ENCODE measurements at places on chromosomes 16 and 17. TPM values are rescaled to one million over a fixed set of nuclear protein-coding genes. Genes with fewer than 3 reads are reported as not detected.
A peak's percentile ranks its signal among the peaks of the same experiment; 100 is the strongest.

DNA sequence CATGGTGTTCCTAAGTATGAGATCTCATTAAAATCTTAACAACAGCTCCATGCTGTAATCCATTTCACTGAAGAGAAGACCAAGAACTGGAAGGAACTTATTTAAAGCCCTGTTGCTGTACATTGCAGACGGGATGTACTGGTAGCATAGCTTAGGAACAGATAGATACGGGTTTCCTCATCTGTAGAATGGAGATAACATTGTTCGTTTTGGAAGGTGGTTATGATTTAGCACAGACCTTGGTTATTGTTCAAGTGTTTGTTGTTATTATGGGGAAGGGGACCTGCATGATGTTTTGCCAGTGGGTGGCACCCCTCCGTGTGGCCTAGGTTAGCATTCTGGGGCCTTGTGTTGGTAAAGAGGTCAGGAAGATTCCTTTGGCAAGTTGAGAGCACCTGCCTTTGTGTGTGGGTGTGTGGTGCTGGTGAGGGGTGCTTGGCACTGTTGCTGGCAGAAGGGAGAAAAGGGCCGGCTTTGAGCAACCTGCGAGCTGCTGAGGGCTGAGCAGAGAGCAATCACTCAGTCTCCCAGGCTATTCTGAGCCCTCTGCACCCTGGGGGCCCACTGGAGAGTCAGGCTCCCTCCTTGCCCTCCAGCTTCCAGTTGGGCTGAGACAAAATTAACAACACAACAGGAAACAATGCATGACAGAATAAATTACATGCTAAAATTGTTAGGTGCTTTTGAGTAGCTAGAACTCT lies 2.3 kb downstream of the TAOK2 start:
- H3K36me3 ChIP-seq = peaks cover 32% of the 10 kb centered on the region
- H3K4me3 ChIP-seq = peak overlapping the region; percentile 91
- H3K27ac ChIP-seq = peak overlapping the region; percentile 13
- no peaks in the 10 kb centered on the region for H3K27me3 ChIP-seq
- peaks cover 30% of the 10 kb centered on the region for H3K4me1 ChIP-seq
- peak; percentile 62 for DNase-seq

DNA sequence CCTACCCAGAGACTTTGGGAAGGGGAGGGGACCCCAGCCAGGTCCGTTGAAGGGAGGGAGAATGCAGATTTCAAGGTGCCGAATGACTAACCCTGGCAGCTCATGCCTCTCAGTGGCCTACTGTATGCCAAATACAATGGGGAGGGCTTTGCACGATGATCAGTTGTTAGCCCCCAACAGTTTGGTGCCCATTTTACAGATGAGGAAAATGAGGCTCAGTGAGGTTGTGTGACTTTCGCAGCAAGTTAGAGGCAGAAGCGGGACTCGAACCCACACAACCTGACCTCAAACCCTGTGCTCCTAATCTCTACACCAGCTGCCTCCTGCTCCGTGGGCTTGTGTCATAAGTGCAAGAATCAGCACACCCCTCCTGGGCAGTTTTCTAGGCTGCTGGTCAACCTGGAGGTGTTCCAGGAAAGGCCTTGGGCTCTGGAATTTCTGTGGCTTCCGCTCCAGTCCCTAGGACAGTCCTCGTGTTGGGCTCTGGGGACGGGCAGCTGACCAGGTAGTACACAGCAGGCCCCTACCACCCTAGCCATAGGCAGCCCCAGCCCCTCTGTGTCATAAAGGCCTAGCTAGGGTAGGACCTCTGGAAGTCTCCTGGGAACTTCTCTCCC lies 11.9 kb upstream of the NAGPA start:
- no peak overlapping the region for H3K4me3 ChIP-seq
- no peak for DNase-seq
- H3K4me1 ChIP-seq = peaks cover 2% of the 10 kb centered on the region
- H3K36me3 ChIP-seq = no peaks in the 10 kb centered on the region
- peaks cover 6% of the 10 kb centered on the region for H3K27me3 ChIP-seq
- no peak overlapping the region for H3K27ac ChIP-seq

DNA sequence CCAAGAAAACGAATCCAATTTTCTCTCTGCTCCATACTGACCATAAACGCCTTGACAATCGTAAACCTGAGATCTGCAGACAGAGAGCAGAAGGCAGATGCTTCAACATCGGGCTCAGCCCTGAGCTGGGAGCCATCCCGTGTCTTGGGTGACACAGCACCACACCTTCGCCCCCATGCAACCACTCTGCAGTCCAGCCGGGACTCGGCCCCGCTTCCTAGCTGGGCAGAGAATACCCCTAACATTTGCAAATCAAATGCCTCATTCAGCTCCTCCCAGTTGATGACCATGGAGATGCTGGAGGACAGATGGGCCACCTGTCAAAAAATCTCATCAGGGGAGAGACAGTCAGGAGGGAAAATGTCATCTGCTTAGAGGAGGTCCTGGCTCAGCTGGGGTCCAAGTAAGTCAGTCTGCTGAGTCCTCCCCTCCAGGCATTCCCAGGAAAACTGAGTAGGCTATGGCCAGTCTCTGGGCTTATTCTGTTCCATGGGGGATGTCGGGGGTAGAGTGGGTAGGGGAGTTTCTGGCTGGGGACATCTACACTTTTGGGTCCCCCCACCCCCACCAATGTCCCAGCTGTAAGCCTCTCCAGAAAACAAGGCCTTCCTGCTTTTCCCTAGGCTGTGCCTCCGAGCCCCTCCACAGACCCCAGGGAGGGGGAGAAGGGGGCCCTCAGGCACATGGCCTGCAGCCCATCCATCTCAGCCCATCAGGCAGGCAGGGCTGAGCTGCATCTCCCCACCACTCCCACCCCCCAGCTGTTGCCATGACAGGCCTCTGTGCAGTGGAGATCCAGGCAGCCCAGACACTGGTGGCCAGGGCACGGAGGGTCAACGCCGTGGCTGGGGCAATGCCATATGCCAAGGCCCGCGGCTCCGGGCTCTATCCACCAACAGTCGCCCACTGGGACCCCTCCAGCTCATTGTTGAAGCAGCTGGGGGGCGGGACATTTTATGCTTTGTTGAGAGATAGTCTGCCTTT lies 158.6 kb downstream of the AXIN2 start:
- H3K36me3 ChIP-seq = no peaks in the 10 kb centered on the region
- no peak overlapping the region for H3K4me3 ChIP-seq
- no peaks in the 10 kb centered on the region for H3K4me1 ChIP-seq

DNA sequence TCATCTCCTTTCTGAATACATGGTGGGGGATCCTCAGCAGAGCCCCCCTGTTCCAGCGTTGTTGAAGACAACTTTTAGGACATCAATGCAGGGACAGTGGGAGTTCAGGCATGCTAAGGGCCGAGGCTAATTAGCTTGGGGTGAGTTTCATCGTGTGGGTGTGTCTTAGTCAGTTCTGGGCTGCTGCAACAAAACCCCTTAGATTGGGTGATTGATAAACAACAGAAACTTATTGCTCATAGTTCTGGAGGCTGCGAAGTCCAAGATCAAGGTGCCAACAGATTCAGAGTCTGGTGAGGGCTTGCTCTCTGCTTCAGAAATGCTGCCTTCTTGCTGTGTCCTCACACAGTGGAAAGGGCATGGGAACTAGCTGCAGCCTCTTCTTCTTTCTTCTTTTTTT lies 214.0 kb downstream of the NTN1 start:
- no peak overlapping the region for H3K27ac ChIP-seq
- DNase-seq = no peak
- no peak overlapping the region for H3K4me3 ChIP-seq
- H3K36me3 ChIP-seq = no peaks in the 10 kb centered on the region

DNA sequence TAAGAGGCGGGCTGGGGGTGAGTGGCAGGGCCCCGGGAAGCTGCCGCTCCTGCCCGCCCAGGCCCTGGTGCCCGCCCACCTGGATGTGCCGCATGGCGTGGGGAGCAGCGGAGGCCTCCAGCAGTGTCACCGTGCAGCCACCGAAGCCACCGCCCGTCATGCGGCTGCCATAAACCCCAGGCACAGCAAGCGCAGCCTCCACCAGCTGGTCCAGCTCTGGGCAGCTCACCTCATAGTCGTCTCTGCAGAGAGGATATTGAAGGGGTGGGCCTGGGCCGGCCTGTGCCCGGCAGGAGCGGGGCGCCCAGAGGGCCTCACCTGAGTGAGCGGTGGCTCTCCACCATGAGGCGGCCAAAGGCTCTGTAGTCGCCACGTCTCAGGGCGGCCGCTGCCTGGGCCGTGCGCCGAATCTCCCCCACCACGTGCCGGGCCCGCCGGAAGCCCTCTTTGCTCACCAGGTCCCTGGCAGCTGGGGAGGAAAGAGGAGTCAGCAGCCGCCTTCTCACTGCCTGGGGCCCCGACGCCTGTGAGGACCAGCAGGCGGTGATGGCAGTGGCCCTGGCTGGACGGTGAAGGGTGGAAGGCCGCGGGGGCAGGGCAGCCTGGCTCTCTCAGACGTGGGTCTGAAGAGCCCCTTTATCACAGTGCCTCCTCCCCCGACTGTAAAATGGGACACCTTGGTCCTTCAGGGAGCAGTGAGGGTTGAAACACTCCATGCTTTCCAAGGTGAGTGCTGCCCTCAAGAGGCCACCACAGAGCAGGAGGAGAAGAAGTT lies 6.7 kb downstream of the GALK1 start:
- no peak overlapping the region for H3K27ac ChIP-seq
- no peaks in the 10 kb centered on the region for H3K27me3 ChIP-seq
- DNase-seq = no peak
- H3K4me3 ChIP-seq = no peak overlapping the region

GRCh38 chr16:4529085-4530060 lies 9.2 kb downstream of the CDIP1 start:
- DNase-seq = peak; percentile 76
- H3K27me3 ChIP-seq = no peaks in the 10 kb centered on the region
- peaks cover 22% of the 10 kb centered on the region for H3K36me3 ChIP-seq
- H3K4me1 ChIP-seq = peaks cover 35% of the 10 kb centered on the region
- peak overlapping the region; percentile 56 for H3K4me3 ChIP-seq
- peak overlapping the region; percentile 92 for H3K27ac ChIP-seq

DNA sequence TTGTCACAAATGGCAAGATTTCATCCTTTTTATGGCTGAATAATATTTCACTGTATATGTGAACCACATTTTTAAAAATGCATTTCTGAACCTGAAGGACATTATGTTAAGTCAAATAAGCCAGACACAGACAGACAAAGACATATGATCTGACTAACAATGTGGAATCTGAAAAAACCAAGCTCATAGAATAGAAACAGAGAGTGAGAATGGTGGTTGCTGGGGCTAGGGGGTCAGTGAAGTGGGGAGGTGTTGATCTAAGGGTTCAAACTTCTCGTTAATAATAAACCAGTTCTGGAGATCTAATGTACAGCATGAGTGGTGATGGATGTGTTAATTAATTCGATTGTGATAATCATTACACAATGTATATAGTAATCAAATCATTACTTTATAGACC lies 475.1 kb downstream of the WWOX start:
- H3K4me3 ChIP-seq = no peak overlapping the region
- H3K36me3 ChIP-seq = no peaks in the 10 kb centered on the region
- H3K4me1 ChIP-seq = no peaks in the 10 kb centered on the region
- H3K27ac ChIP-seq = no peak overlapping the region
- no peak for DNase-seq

GRCh38 chr16:87491522-87492290 lies 1.1 kb downstream of the ZCCHC14 start:
- peak overlapping the region; percentile 79 for H3K27ac ChIP-seq
- peak overlapping the region; percentile 82 for H3K4me3 ChIP-seq
- peaks cover 11% of the 10 kb centered on the region for H3K36me3 ChIP-seq
- H3K4me1 ChIP-seq = peaks cover 36% of the 10 kb centered on the region
- peaks cover 38% of the 10 kb centered on the region for H3K27me3 ChIP-seq
- DNase-seq = peak; percentile 70

GRCh38 chr16:89449726-89450335 lies 40.5 kb downstream of the ANKRD11 start:
- H3K4me1 ChIP-seq = peaks cover 73% of the 10 kb centered on the region
- H3K36me3 ChIP-seq = peaks cover 2% of the 10 kb centered on the region
- no peaks in the 10 kb centered on the region for H3K27me3 ChIP-seq
- H3K4me3 ChIP-seq = no peak overlapping the region
- no peak for DNase-seq
- peak overlapping the region; percentile 65 for H3K27ac ChIP-seq

GRCh38 chr16:3797473-3797872 lies 80.1 kb upstream of the TRAP1 start:
- no peak overlapping the region for H3K27ac ChIP-seq
- H3K4me1 ChIP-seq = peaks cover 44% of the 10 kb centered on the region
- H3K4me3 ChIP-seq = peak overlapping the region; percentile 62
- peaks cover 24% of the 10 kb centered on the region for H3K36me3 ChIP-seq
- DNase-seq = peak; percentile 75

GRCh38 chr16:90019543-90020259 lies 445 bp upstream of the DBNDD1 start:
- H3K27ac ChIP-seq = no peak overlapping the region
- H3K4me3 ChIP-seq = peak overlapping the region; percentile 70
- H3K36me3 ChIP-seq = peaks cover 2% of the 10 kb centered on the region
- H3K4me1 ChIP-seq = peaks cover 16% of the 10 kb centered on the region

DNA sequence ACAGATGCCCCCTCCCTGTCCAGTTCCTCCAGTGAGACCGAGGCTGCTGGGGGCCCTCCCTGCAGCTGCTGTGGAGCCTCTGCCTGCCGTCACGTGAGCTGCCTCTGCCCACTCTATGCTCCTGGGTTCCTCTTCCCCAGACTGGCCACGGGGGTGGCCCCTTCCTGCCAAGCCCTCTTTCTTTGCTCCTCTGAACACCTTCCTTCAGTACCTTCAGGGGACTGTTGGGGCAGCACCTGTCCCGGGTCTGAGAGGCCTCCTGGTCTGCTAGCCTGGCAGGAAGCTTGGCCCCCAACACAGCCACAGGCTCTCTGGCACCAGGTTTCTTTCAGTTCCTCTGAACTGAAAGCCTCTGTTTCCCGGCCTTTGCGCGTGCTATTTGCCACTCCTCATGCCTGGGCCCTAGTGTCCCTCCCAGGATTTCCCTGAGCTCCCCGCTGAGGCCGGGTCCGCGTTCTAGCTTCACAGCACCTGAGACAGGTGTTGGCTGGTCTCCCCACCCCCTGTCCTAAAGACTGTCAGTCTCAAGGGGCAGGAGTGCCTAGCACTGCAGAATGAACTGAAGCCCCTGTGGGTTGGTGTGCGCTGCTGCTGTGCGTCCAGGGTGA lies 6.6 kb upstream of the ATP6V0C start:
- no peak overlapping the region for H3K4me3 ChIP-seq
- H3K36me3 ChIP-seq = no peaks in the 10 kb centered on the region
- H3K4me1 ChIP-seq = peaks cover 2% of the 10 kb centered on the region
- DNase-seq = no peak

- no peak overlapping the region for H3K27ac ChIP-seq
- DNase-seq = no peak
- peak overlapping the region; percentile 81 for H3K4me3 ChIP-seq
Measured at GRCh38 chr17:19369107-19369778, 6.7 kb upstream of the B9D1 start.

DNA sequence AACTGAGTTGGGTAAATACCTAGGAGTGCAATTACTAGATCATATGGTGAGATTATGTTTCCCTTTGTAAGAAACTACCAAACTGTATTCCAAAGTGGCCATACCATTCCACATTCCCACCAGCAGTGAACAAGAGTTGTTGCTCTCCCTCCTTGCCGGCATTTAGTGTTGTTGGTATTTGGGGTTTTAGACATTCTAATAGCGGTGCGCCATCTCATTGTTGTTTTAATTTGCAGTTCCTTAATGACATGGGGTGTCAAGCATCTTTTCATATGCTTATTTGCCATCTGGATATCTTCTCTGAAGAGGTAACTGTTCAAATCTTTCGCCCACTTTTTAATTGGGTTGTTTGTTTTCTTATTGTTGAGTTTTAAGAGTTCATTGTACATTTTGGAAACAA lies 164.2 kb upstream of the LHX1 start:
- no peaks in the 10 kb centered on the region for H3K36me3 ChIP-seq
- no peak overlapping the region for H3K27ac ChIP-seq
- H3K27me3 ChIP-seq = peaks cover 30% of the 10 kb centered on the region
- H3K4me3 ChIP-seq = no peak overlapping the region

Gene NAGS
- 0.91 TPM for total RNA-seq

Gene NETO2
- 18.9 TPM for total RNA-seq

Gene BRIP1
- 19.9 TPM for total RNA-seq

Gene TRPV2
- 29.6 TPM for total RNA-seq

Gene TMIGD1
- not detected for total RNA-seq
